Stimulated activated CD4-positive, alpha-beta T cell treated with anti-CD3 and anti-CD28 coated beads, TNF-alpha, amount 100 ng/mL, for 48 hours (primary cell): ENCODE measurements at places on chromosomes 7 and 10.

DNA sequence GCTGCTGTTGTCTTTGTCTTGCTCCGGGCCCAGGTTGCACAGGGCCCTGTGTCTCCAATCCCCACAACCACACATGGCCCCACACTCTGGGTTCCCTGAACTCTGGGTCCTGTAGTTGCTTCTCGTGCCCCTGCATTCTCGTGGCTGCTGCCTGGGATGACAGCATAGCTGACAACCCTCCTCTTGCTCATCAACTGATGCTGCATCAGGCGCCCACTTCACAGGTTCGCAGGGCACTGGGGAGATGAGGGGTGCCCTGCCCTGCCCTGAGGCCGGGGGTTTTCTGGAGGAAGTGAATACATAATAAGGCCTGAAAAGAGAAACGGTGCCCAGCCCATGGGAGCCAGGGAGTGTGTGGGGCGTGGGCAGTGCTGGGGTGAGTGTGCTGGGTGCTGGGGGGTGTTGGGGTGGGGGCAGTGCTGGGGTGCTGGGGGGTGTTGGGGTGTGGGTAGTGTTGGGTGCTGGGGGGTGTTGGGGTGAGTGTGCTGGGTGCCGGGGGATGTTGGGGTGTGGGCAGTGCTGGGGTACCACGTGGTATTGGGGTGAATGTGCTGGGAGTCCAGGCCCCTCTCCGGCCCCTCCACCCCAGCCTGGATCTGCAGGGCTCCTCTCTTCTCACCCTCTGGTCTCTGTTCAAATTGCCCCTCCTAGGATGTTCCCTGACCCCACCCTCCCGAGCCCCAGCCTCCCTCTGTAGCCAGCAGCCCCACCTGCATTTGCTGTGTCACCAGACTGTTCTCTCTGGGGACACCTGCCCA is 2.0 kb upstream of the MTG1 start:
- DNase-seq, result no peak

DNA sequence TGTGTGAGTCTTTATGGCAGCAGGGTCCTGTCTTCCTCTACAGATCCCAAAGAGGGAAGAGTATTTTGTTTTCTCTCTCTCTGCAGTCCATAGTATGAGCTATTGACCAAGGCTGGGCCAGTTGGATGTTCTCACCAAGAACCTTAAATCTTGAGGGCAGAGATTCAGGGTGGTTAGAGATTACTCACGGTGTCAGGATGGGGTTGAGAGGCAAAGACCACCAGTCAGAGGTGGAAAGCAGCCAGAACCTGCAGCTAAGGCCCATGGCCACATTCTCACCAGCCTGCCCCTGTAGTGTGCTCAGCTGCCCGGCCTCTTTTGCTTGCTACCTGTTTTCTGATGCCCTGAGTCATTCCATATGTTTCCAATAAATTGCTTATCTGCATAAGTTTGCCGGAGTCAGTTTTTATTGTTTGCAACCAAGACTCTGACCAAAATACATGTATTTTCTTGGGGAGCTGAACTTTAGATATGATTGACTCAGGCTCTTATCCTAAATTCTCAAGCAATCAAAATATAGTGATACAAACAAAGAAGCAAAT is 67.0 kb downstream of the MAP3K8 start:
- DNase-seq, result no peak

GRCh38 chr10:77638321-77639101 is 903 bp upstream of the KCNMA1 start:
- no peak for DNase-seq

GRCh38 chr10:43648398-43649184 is at the start of gene ZNF32:
Gene ZNF32 (minus strand): TSS chr10:43648881. CDS start chr10:43646133, 2,748 bp downstream.
- peak; percentile 62 for DNase-seq

- DNase-seq, result no peak
Observed at GRCh38 chr10:62907470-62908212, 91.5 kb upstream of the EGR2 start.

DNA sequence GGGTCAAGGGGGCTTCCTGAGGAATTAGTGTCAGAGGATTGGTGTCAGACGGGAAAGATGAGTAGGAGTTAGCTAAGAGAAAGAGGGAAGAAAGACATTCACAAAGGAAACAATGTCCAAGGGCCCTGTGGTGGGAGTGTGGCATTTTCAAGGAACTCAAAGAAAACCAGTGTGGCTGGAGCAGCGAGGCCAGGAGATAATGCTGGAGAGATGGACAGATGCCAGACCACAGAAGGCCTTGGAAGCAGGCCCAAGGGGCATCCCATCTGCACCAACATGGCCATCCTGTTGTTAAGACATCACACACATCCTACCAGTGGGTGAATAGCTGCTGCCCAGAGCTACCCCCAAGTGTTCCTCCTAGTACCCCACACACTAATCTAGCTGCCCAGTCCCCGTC is 36.1 kb upstream of the CUL1 start:
- DNase-seq, result no peak

- no peak for DNase-seq
Observed at GRCh38 chr7:80372415-80372814, 139.4 kb downstream of the GNAT3 start.

DNA sequence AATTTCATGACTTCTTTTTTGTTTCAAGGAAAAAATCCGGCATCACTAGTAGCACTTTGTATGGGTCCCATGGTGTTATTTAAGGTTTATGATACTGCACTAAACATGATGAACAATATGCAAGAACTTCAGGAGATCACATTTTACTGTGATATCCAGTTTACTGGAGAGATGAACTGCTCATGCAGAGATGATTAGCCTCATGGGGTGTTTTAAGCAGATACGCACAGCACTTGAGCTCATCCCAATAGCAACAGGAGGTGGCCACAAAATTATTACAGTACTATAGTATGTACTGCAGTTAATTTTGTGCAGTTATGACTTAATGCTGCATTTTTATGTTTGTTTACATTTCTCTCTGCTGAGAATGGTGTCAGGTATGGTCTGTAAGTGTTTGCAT is 303.7 kb upstream of the PCDH15 start:
- no peak for DNase-seq

GRCh38 chr7:143296686-143297085 is 8.5 kb downstream of the CASP2 start:
- no peak for DNase-seq
